Effector CD8-positive, alpha-beta T cell (primary cell): ENCODE measurements at places on chromosomes 2 and 18.

DNA sequence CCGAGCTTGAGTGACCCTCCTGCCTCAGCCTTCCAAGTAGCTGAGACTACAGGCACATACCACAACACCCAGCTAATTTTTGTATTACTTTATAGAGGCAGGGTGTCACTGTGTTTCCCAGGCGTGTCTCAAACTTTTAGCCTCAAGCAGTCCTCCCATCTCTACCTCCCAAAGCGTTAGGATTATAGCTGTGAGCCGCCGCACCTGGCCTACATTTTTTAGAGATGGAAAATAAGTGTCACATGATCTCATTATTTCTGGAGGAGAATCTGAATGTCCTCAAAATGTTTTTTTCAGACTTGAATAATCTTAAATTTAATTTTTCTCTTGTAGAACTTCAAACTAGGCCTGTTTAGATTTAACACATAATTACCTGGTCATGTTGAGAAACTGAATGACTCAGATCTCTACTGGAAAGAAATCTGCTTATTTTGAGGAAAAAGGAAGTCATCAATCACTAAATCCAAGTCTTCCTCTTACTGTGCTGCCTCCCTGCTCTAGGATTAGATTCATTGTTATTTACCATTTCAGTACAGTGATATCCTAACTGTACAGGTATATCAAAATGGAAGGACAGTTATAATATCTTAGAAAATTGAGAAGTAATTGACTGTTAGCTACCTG is 92.4 kb downstream of the COX7A2L start:
- DNase-seq, result no peak

- no peak for DNase-seq
Measured at GRCh38 chr2:200003444-200003843, 48.1 kb downstream of the MAIP1 start.

GRCh38 chr18:3110034-3110752 is 97.2 kb upstream of the LPIN2 start:
- DNase-seq, result no peak

- DNase-seq, result no peak
Measured at GRCh38 chr2:16623031-16623430, 42.6 kb downstream of the CYRIA start.
